Large intestine (tissue), 12 donors: ENCODE measurements at places on chromosomes 16 and 17. TPM values are rescaled to one million over a fixed set of nuclear protein-coding genes. Genes with fewer than 3 reads are reported as not detected.

The NOD2 gene
- 0.67 TPM for polyA plus RNA-seq

The ZP2 gene
- polyA plus RNA-seq, result 0.27 TPM

The AOC3 gene
- 14.8 TPM for polyA plus RNA-seq

The TBC1D3I gene
- 0.37 TPM for polyA plus RNA-seq

The CACNG4 gene
- polyA plus RNA-seq, result 5.1 TPM

The DPH1 gene
- 40.4 TPM for polyA plus RNA-seq

The MRPL27 gene
- polyA plus RNA-seq, result 71.8 TPM

The ARL2BP gene
- 44.5 TPM for polyA plus RNA-seq

The IRF8 gene
- polyA plus RNA-seq, result 35.4 TPM

The NECAB2 gene
- 6.6 TPM for polyA plus RNA-seq

The LGALS9B gene
- 0.54 TPM for polyA plus RNA-seq

The LMF1 gene
- polyA plus RNA-seq, result 17.2 TPM

The CCDC144A gene
- polyA plus RNA-seq, result 0.34 TPM

The TBC1D3G gene
- polyA plus RNA-seq, result not detected

The GUCY2D gene
- 1.3 TPM for polyA plus RNA-seq

The NTN1 gene
- polyA plus RNA-seq, result 11.3 TPM

The ZG16 gene
- polyA plus RNA-seq, result 2.2 TPM

The PRR35 gene
- not detected for polyA plus RNA-seq

The RASL10B gene
- polyA plus RNA-seq, result 2.9 TPM

The BICDL2 gene
- 14.0 TPM for polyA plus RNA-seq

The LDHD gene
- polyA plus RNA-seq, result 2.2 TPM
